T-helper 2 cell (primary cell): ENCODE measurements at places on chromosomes 5 and 9.

DNA sequence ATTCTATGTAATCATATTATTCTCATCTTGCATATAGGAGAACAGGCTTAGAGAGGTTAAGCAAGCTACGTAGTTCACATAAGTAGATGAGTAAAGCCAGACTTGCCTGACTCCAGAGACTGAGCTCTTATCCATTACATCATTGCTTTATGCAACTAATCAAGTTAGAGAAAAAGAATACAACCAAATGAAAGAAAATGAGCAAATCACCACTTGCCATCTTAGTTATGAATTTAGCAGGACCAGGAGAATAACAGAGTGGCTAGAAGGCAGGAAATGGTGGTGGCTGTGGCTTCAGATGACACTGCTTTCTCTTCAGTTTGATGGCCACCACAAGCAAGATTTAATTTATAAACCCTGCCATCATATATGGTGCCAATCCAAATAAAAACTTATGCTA is 26.6 kb downstream of the POC5 start:
- no peak for DNase-seq

- no peak for DNase-seq
Measured at GRCh38 chr5:29899583-29899982, 1293.9 kb upstream of the CDH6 start.

DNA sequence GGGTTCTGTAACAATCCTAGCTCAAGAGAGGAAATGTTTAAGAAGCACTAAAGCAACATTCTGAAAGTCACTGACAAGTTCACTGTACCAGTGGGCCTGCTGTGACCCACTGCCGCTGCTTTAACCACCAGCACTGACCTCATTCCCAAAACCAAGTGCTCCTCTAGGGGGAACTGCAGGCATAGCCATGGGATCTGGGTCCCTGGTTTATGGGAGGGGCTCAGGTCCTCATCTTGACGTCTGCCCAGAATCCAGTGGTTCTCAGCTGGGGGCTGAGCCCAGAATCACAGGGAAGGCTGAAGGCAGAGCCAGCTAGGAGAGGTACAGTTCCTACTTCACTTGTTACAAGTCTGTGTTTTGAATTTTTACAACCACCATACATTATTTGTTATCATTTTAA is 36.1 kb upstream of the SLC2A8 start:
- DNase-seq: no peak

DNA sequence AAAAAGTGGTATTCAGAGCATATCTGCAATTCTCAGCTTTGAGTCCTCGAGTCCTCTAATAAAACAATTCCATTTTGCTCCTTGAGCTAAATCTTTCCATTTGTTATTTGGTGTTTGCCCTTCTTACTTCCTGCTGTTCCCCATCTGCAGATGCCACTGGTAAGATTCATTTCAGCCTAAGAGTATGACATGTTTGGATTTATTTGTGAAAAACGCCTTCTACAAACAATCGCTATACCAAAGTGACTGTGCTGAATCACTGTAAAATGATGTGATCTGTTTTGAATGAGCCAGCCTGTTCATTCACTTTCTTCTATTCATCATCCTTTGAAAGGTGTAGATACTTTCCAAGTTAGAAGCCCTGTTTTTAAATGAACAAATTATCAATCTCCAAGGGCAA is 27.7 kb downstream of the KCTD16 start:
- DNase-seq: no peak

- no peak for DNase-seq
Measured at GRCh38 chr5:96177303-96177869, 215.7 kb upstream of the ELL2 start.

DNA sequence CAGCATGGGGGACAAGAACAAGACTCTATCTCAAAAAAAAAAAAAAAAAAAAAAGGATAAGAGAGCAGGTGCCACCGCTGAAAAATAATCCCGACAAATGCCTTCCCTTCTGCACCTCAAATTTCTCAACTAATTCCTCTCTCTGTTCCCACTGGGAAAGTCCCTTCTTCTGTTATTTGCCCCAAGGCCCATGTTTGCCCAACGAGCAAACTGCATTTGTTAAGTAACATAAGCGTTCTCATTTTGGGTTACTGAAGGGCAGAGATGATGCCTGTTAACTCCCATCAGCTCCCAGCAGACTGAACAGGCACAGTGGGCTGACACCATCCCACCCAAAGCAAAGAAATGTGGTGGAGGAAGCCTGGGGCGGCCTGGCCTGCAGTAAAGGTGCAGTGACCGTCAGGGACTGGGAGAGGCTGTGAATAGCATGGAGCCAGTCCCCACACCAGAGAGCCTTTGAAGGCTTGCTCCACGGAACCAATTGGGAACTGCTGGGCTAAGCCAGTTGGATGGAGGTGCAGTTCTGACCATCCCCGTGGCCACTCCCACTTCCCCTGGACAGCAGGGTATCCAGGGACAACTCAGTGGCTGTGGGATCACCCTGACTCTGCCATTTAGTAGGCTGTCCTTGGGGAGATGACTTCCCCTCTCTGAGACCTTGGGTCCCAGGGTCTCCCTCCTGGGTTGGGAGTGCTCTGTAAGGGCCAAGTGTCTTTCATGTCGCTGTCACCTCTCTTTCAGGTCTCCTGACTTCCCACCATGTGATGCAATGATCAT is 149.7 kb upstream of the IER5L start:
- DNase-seq: no peak

DNA sequence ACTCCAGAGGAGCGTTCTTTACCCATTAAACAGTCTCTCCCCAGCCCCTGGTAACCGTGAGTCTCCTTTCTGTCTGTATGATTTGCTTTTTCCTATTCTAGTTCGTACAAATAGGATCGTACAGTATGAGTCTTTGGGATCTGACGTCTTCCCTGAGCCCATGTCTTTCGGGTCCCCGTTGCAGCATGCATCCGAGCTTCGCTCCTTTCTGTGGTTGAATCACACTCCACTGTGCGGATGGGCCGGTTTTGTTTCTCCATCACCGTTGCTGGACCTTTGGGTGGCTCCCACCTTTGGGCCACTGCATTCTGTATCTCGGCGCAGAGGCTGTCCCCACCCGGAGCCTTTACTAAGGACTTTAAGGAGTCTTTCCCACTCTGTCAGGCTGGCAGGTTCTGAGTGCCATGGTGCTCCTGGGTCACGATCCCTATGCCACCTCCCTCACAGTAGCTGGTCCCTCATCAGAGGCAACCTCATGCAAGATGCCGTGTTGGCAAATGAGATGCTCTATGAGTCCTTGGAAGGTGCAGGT is 145.7 kb upstream of the COL5A1 start:
- DNase-seq: no peak

DNA sequence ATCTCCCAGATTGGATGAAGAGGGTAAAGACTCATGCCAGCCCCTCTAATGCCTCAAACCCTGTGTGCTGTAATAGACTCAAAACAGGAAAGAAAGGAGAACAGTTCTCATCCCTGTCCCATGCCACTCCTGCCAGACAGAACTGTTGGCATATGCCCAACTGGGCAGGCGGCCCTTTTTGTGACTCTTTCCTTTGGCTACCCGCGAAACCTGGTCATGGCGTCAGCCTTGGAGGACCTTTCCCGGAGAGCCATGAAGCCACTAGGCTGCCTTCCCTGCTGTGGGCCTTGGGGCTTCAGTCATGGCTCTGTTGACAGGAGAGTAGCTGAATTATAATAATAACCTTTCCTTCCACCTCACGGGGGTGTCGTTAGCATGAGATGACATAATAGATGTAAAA is 75.9 kb upstream of the SEMA6A start:
- DNase-seq: no peak

GRCh38 chr9:77807281-77807683 is 159.2 kb upstream of the GNA14 start:
- DNase-seq: no peak

GRCh38 chr5:18216016-18216415 is 581.8 kb downstream of the TAF11L14 start:
- DNase-seq: no peak

- no peak for DNase-seq
Measured at GRCh38 chr9:122297512-122297911, 32.8 kb downstream of the MRRF start.

DNA sequence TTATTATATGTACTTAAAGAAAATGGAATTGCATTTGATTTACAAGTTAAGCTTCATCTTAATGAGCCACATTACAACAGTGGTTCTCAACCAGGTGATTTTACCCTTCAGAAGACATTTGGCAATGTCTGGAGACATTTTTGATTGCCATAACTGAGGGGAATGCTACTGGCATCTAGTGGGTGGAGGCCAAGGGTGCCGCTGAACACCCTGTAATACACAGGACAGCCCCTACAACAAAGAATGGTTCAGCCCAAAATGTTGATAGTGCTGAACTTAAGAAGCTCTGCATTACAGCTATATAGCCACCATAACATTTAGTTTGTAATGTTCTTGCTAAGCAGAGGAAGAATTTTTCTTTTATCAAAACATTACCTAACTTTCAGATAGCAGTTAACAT is 103.1 kb downstream of the PAM start:
- DNase-seq: no peak

- DNase-seq: no peak
Measured at GRCh38 chr9:120117081-120117480, 462.9 kb downstream of the CDK5RAP2 start.

DNA sequence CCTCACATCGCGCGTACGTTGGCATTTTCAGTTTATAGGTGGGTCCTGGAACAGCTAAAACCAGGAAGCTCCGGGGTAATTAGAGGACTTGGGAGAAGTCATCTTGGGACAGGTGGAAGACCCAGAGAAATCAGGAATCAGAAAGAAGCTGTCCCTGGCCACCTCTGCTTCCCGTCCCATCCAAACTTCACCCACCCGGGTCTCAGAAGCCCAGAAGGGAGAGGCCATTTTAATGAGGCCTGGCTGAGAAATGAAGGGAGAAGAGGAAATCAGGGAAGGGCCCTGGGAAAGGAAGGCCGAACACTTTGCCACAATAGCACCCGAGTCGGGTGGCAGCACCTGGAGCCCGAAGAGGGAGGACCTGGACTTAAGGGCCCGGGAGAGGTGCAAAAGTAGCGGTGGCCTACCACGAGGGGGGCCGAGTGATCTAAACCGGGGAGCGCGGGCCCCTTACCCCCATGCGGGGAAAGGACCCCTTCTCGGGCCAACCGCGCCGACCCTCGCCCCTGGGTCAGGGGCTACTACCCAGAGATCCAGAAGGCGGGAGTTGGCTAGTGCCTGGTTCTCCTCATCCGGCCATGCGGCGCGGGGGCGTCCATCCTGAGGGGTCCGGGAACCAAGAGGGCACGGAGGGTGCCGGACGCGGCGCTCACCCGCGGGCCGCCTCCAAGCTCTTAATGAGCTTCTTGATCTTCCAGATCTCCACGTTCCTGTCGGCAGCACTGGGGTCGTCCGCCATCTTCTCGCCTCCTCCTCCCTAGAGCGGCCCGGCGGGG is 668 bp downstream of the ETF1 start:
- DNase-seq: no peak

DNA sequence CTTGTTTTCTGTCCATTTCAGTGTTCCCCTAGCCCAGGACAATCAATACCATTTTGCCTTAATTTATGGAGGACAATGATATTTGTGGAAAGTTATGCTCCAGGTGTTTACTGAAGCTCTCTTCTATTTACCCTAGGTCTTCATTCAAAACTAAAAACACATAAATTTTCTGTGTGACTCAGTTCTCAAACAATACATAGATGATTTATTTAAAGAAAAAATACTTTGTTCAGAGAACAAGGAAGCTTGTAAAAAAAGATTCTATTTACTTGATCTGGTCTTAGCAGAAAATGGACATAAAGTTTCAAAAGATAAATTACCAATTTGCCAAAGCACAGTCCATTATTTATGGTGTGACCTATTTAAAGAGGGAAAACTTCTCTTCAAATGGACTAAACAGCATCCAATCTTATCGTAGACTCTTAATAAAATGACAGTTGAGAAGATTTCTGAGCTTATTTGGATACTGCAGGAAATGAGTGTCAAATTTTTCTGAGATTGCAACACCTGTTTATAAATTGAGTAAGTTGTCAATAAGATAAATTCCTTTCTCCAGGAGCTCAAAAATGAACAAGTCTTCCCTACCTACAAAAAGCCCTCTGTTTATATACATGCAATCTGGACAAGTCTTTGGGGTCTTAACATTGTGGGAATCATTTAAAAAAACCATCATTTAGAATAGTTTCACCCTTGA is 627.2 kb downstream of the PSAT1 start:
- no peak for DNase-seq

DNA sequence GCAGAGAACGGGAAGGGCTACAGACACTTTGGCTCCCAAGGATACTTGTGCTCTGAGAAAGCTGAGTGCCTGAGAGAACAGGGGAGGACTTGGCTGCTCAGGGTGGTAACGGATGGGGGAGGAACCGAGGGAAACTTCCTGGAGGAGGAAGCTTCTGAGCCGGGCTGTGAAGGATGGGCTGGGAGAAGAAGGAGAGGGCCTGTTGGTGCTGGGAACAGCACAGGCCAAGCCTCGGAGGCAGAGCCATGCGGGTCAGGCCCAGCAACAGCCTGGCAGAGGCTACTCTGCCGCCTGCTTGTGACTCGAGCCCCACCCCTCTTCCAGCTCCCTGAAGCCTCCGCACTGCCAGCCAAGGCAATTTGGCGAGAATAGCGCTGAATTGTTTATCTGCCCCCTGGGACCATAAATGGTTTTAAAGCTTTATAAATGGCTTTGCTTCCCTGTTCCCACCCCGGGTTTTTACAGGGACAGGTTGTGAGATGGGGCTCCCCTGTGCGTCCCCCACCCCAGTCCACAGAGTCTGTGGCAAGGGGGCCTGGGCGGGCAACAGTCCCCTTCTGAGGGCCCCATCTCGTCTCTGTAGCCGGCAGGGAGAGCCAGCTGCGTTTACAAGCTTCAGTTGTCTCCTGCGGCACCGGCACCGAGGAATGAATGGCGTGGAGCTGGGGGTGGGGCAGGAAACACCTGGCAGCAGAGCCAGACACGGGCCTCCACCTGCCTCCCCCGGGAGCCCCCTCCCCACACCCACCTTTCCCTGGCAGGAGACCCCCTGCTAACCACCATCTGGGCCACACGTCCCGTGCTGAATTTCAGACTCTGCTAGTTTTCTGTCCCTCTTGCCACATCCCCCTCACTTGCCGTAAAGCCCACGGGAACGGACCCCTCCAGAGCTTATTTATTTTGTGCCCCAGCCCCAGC is 24.4 kb downstream of the FAM163B start:
- DNase-seq: no peak

GRCh38 chr5:139635191-139635590 is 13.0 kb upstream of the CXXC5 start:
- no peak for DNase-seq

- no peak for DNase-seq
Measured at GRCh38 chr9:99027443-99027842, 77.5 kb upstream of the TGFBR1 start.

- no peak for DNase-seq
Measured at GRCh38 chr9:93065135-93065720, 6.7 kb downstream of the SUSD3 start.

DNA sequence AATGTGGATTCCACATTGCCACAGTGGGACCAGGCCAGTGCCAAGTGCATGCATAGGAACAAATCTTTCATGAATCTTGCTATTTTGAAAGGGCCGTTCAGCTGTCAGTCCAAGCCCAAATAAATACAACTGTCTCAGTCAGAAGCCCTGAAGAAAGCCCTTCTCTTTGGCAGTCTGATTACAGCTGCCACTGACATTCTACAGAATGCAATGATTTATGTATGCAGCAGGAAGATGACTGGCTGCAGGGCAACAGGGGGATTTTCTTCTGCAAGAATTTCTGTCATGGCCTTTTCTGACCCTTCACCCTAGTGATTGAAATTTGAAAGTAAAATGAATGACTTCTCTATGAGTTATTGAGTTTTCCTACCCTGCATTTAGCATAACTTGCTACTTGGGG is 86.7 kb upstream of the FER start:
- DNase-seq: no peak
